AG10803 (cell line): ENCODE measurements at places on chromosomes 6 and 20.

DNA sequence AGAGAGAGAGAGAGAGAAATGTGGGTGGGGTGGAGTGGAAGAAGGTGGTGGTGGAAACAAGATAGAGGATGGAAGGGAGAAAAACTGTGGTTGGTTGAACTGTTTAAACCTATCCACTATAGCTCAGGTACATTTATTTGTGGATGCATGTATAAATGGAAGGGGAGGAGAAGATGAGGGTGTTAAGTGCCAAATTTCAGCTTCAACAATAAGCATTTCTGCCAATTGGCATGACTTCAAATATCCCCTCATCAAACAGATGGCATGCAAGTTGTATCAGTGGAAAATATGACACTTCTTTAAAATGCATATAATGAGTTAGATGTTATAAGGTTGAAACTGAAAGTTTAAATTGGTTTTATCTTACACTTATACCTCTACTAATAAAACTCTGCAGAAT, 216.1 kb downstream of the LMBRD1 start:
- DNase-seq = no peak

DNA sequence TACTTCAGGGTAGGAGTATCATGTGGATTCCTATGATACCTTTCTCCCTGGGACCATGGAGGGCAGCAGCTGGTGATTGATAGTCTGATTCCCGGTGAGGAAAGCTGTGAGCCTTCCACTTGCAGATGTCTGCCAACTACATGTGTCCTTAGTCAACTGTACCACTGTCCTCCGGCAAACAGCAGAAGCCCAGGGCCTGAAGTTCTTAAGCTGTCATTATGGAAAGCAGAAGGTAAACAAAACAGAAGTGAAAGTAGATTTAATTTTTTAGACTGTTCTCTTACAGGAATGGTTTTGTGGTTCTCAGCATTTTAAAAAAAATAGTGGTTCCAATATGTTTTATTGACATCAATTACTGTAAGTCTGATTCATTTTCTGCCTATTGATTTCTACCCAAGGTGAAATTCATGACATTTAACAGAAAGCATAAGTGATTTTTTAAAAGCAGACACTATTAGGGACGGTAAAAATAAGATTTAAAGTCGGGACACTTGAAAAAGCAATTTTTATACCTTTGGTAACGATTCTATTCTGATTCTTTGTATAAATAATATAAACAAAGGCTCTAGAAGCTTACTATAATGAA, 36.6 kb downstream of the PTPN1 start:
- DNase-seq = no peak

DNA sequence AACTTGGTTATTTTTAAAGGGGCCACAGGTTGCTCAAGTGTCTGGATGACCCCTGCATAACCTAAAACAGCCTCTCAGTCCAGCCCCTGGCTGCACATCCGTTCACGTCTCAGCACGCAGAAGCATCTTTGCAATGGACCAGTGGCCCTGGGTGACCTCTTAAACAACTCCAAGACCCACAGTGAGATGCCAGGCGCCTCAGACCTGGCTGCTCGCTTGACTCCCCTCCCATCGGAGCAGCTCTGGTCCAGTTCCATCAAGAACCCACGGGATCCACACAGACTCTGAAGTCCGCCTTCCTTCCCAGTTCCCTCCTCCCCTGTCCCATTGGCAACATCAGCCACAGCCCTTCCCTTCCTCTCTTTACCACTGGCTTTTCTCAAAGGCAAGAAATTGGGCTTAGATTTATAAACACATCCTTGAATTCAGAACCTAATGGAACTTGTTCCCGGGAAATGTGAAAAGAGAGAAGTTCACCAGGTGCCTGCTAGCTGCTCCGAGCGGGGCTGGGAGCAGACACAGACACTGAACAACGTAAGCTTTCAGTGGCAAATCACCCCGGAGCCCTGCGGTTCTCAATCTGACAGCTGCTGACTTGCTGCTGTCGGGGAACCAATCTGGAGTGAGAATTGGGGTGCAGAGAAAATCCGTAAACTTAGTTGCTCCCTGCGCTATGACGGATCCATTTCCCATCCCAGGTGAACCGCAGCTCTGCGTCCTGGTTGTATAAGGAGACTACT, 39.6 kb upstream of the MPC1 start:
- no peak for DNase-seq

- no peak for DNase-seq
These were observed 27.9 kb upstream of the EEF1A1 start for GRCh38 chr6:73548458-73549446.

- DNase-seq = no peak
These were observed 110.5 kb downstream of the ISM1 start for GRCh38 chr20:13331536-13331935.

DNA sequence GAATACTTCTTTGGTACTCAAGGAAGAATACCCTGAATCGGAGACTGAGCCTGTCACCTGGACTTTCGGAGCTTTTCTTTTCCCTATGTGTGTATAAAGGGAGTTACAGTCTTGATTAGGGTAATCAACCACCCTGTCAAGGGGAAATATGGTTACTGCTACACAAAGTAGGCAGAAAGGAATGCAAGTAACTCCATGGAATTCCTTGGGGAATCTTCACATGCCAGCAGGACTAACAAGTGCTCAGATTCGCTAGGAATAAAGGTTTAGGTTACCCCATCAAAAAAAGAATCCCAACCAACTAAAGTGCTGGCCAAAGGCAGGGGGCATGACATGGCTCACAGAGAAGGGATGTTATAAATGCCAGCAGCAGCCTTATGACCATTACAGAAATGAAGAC, 10.4 kb downstream of the KCNS1 start:
- DNase-seq = peak; percentile 74

DNA sequence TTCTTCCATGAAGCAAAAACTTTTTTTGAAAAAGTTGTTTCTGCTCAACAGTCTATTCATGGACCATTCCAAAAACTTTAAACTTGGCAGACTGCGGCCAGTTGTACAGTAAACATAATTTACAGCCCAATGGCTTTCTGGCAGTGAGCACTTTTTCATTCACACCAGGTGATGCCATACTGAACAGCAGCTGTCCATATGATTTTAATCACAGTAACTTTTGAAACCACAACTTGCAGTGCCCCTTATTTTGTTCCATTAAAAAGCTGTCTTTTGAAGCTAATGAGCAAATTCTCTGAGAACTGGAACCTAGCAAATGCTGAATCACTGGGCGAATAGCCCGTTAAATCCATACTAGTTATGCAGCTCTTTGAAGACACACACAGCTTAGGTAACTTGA, 576.6 kb downstream of the PTPRT start:
- DNase-seq = no peak

- DNase-seq = no peak
These were observed 879 bp downstream of the MEP1A start for GRCh38 chr6:46794068-46794467.

DNA sequence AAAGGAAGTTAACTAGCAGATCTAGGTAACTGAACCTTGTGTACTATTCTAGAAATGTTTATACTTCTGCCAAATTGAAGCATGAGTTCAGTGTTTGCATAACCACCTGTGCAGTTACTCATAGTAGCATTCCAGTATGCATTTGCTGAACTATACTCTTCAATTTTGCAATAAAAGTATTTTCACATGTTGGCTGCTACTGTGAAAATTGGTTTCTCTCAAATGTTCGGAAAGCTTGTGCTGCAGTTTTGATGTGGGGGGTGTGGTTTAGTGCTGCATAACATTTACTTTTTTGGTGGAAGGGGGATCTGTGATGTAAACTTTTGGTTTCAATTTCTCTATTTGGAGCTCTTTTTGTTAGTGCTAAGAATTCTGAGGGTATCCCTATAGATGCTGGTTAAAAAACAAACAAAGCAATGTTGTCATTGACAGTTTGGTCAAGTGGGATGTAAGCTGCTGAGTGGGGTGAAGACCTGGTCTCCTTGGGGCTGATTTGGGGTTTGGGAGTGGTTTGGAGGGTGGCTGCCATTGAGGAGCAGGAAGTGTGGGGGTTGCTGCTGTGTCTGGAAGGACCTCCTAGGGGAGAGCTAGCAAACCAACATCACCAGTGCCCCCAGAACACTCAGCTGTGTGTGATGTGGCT, 87.8 kb downstream of the CARMIL1 start:
- peak; percentile 23 for DNase-seq

GRCh38 chr6:138537106-138537505, 37.8 kb upstream of the NHSL1 start:
- DNase-seq = peak; percentile 86
